ENCODE measurements at places on chromosomes 13 and 19. TPM values are rescaled to one million over a fixed set of nuclear protein-coding genes. Genes with fewer than 3 reads are reported as not detected.
A peak's percentile ranks its signal among the peaks of the same experiment; 100 is the strongest.

Gene SUPT5H
- 50.2 TPM for total RNA-seq

DNA sequence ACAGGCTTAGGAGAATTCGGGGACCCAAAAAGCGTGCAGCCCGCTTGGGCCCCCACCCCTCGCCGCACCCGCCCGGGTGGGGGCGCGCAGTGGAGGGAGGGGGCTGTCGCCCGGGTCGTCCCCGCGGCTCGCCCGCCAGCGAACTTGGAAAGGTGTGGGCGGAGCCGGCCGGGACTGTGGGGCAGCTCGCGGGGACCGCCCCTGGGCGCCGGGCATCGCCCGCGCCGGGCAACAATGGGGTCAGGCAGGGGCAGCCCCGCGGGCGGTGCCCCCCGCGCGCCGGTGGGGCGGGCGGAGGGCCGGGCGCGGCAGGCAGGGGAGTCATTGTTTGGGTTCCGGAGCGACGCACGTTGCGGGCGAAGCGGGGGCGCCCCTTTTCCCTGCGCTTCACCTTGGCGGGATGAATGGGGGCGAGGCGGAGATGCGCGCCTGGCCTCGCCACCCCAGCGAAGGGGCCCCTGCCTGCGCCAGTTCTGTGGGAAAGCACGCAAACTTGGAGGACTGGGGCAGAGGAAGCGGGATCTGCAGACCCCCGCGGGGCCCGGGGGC lies 647 bp upstream of the KLF12 start:
- peak overlapping the region; percentile 74 for H3K27ac ChIP-seq
- H3K4me3 ChIP-seq, result peak overlapping the region; percentile 82
- H3K36me3 ChIP-seq, result no peaks in the 10 kb centered on the region
- H3K4me1 ChIP-seq, result peaks cover 13% of the 10 kb centered on the region
- H3K27me3 ChIP-seq, result no peaks in the 10 kb centered on the region

- H3K27ac ChIP-seq, result no peak overlapping the region
- DNase-seq, result peak; percentile 56
- peaks cover 10% of the 10 kb centered on the region for H3K36me3 ChIP-seq
- no peaks in the 10 kb centered on the region for H3K27me3 ChIP-seq
- peaks cover 3% of the 10 kb centered on the region for H3K4me1 ChIP-seq
Measured at GRCh38 chr19:10760273-10760944, 42.5 kb downstream of the DNM2 start.

GRCh38 chr13:47519626-47520025 lies 481.4 kb downstream of the SUCLA2 start:
- DNase-seq, result no peak
- no peaks in the 10 kb centered on the region for H3K27me3 ChIP-seq
- no peaks in the 10 kb centered on the region for H3K36me3 ChIP-seq
- H3K4me3 ChIP-seq, result no peak overlapping the region
- H3K27ac ChIP-seq, result no peak overlapping the region

DNA sequence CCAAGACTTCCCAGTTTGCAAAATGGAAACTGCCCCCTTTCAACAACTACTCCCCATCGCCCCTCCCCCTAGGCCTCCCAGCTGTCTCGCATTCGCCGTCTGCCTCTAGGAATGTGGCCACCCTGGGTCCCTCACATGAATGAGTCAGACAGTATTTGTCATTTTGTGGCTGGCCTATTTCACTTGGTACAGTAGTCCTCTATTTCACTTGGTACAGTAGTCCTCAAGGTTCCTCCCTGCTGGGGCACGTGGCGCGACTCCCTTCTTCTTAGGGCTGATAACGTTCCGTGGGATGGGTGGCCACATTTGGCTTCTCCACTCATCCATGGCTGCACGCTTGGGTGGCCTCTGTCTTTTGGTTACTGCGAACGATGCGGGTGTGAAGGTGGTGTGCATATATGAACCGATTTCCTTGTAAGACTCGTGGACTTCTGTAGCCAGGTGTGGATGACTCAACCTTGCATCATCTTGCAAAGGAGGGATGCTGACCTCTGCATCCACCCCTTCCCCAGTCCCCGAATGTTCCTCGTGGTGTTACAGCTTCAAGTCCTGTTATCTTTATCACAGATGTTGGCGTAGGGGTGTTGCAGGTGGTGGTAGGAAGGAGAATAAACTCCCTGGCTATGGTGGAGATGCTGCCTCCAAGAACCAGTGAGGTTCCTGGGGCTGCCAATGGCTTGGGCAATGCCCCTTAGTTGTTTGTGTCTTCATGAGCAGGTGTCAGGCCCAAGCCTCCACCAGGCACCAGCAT lies 112.1 kb upstream of the SOX1 start:
- no peaks in the 10 kb centered on the region for H3K36me3 ChIP-seq
- no peak for DNase-seq
- no peaks in the 10 kb centered on the region for H3K4me1 ChIP-seq
- H3K27me3 ChIP-seq, result no peaks in the 10 kb centered on the region
- no peak overlapping the region for H3K4me3 ChIP-seq

- H3K36me3 ChIP-seq, result no peaks in the 10 kb centered on the region
- no peak overlapping the region for H3K27ac ChIP-seq
- H3K27me3 ChIP-seq, result no peaks in the 10 kb centered on the region
- no peaks in the 10 kb centered on the region for H3K4me1 ChIP-seq
- DNase-seq, result no peak
- H3K4me3 ChIP-seq, result no peak overlapping the region
Measured at GRCh38 chr13:84137292-84137691, 255.0 kb upstream of the SLITRK1 start.

- H3K36me3 ChIP-seq, result no peaks in the 10 kb centered on the region
- H3K27ac ChIP-seq, result no peak overlapping the region
- DNase-seq, result no peak
- no peak overlapping the region for H3K4me3 ChIP-seq
- no peaks in the 10 kb centered on the region for H3K4me1 ChIP-seq
Measured at GRCh38 chr13:34376483-34376882, 558.5 kb downstream of the RFC3 start.

DNA sequence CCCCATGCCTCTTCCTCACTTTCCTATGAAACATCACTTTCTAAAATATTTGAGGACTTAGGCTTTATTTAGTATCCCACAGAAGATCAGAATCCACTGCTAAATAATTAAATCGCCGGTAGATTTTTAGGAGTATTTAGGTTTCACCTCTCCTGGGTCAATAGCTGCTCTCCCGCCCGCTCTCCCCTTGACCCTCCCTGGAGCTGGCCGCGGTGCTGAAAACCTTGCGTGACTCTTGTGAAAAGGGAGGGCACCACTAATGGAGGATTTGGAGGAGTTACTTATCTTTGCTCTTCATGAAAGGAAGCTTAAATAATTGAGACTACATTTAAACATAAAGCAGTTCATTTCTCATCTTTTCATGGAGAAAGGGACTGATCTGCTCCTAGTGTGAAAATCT lies 14.1 kb downstream of the POU4F1 start:
- peak; percentile 21 for DNase-seq
- H3K4me1 ChIP-seq, result no peaks in the 10 kb centered on the region
- H3K36me3 ChIP-seq, result no peaks in the 10 kb centered on the region
- no peak overlapping the region for H3K27ac ChIP-seq

DNA sequence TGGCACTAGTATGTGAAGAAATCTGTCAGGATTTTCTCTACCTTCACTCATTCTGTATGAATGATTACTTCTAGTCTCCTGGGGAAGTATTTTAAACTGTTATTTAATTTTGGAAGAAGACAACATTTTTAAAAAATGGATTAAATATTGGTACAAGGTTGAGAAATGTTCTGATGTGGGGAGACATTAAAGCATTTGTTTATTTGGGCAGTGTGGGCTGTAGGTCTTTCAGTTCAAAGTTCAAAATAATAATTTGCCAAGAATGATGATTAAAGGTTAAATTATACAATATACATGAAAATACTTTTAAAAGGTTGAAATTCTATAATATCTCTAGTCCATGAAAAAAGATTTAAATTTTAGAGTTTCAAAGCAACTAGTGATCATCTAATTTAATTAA lies 194.7 kb downstream of the NHLRC3 start:
- H3K4me3 ChIP-seq, result no peak overlapping the region
- H3K27me3 ChIP-seq, result no peaks in the 10 kb centered on the region
- DNase-seq, result no peak
- H3K36me3 ChIP-seq, result no peaks in the 10 kb centered on the region
- H3K4me1 ChIP-seq, result no peaks in the 10 kb centered on the region
- H3K27ac ChIP-seq, result no peak overlapping the region

GRCh38 chr19:16825312-16826052 lies 3.7 kb upstream of the SIN3B start:
- no peaks in the 10 kb centered on the region for H3K36me3 ChIP-seq
- peak overlapping the region; percentile 15 for H3K27ac ChIP-seq
- H3K27me3 ChIP-seq, result no peaks in the 10 kb centered on the region
- peak; percentile 71 for DNase-seq
- H3K4me3 ChIP-seq, result peak overlapping the region; percentile 58

Gene FBN3
- total RNA-seq, result not detected

DNA sequence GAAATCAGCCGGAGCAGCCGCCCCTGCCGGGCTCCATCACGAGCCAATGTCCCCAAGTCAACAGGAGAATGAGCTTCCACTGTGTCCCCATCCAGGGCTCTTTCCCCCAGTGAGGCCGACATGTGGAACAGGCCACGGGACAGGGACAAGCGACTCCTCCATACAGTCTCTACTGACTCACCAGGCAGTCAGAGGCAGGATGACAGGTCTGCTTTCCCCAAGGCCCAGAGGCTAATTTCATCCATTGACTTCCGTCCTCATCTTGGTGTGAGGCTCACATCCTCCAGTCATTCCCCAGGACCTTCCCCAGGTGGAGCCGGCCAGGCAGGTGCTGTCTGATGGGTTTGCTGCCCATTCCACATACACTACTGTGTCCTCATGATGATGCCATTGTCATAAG lies 3.5 kb downstream of the CEACAM6 start:
- H3K4me1 ChIP-seq, result no peaks in the 10 kb centered on the region
- H3K4me3 ChIP-seq, result no peak overlapping the region
- H3K27ac ChIP-seq, result no peak overlapping the region
- no peaks in the 10 kb centered on the region for H3K36me3 ChIP-seq
- H3K27me3 ChIP-seq, result peaks cover 5% of the 10 kb centered on the region
- no peak for DNase-seq

DNA sequence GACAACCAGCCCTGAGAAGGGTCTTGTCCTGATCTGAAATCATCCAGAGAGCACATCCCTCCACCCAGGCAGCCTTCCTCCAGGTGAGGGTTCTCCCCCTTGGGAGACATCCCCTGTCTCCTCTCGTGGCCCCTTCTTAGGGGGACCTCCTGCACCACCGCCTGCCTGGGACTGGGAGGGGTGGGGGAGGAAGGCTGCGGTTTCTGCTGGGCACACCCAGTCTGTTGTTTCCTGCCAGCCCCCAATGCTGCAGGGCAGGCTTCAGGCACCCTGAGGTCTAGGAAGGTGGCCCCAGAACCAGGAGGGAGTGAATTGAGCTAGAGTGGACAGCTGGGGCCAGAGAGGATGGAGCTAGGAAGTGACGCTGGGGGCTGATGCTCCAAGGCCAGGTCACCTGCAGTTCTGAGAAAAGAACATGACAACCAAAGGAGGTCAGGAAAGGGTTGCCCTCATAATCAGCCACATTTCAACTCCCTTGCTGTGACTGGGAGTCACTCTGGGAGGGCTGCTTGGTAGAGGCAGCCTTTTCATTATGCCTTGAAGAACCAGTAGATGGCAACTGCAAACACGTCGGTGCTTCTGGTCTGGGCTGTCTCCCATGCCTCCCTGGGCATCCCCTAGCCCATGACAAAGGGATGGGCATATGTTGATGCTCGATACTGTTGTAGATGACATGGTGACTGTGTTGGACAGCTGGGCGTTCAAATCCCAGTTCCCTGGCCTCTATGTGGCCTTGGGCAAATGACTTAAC lies 1.4 kb downstream of the ARHGEF18 start:
- H3K27me3 ChIP-seq, result no peaks in the 10 kb centered on the region
- H3K36me3 ChIP-seq, result no peaks in the 10 kb centered on the region
- no peaks in the 10 kb centered on the region for H3K4me1 ChIP-seq
- no peak for DNase-seq
- no peak overlapping the region for H3K27ac ChIP-seq
- H3K4me3 ChIP-seq, result no peak overlapping the region

Gene SHISA7
- not detected for total RNA-seq

Gene HSH2D
- total RNA-seq, result not detected

Gene SYT5
- total RNA-seq, result 0.50 TPM

Gene RASIP1
- 0.99 TPM for total RNA-seq

DNA sequence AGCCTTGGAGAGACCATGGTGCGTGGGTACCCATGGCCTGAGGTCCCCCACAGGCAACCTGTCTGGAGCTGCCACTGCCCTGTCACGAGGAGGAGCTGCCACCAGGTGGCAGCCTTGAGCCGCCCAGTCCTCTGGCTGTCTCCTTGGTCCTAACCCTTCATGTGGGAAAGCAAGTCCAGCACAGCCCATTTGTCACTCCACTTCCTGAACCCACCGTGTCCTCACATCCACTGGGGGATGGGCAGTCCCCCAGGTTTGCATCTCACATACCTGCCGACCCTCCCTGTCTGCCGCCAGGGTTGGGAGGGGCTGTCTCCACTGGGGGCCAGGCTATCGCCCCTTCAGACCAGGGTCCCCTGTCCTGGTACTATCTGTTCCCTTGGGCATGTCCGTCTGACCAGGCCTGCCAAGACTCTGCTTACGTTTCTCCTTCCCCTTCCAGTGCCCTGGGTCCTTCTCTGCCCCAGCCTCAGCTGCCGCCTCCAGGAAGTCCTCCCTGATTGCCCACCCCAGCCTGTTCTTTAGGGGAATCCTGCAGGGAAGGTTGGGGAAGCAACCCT lies 4.5 kb downstream of the FAM174C start:
- H3K4me3 ChIP-seq, result no peak overlapping the region
- peaks cover 8% of the 10 kb centered on the region for H3K27me3 ChIP-seq
- H3K27ac ChIP-seq, result no peak overlapping the region

Gene LILRA5
- total RNA-seq, result not detected

Gene ZNF625
- total RNA-seq, result 7.7 TPM

- H3K27me3 ChIP-seq, result peaks cover 10% of the 10 kb centered on the region
- no peak overlapping the region for H3K4me3 ChIP-seq
Measured at GRCh38 chr19:47547199-47547598, 25.7 kb downstream of the ZNF541 start.

GRCh38 chr13:45717349-45717748 lies 15.2 kb downstream of the CBY2 start:
- H3K4me3 ChIP-seq, result no peak overlapping the region
- H3K27ac ChIP-seq, result no peak overlapping the region
- DNase-seq, result no peak
- H3K36me3 ChIP-seq, result no peaks in the 10 kb centered on the region
- H3K4me1 ChIP-seq, result no peaks in the 10 kb centered on the region

Gene MISP3
- 0.83 TPM for total RNA-seq

Gene FAAP24
- 1.3 TPM for total RNA-seq

GRCh38 chr13:97116754-97117153 lies 105.4 kb upstream of the MBNL2 start:
- DNase-seq, result peak; percentile 54
- H3K4me3 ChIP-seq, result no peak overlapping the region
- peaks cover 9% of the 10 kb centered on the region for H3K4me1 ChIP-seq
- H3K27me3 ChIP-seq, result no peaks in the 10 kb centered on the region
- H3K27ac ChIP-seq, result no peak overlapping the region
